ENCODE measurements at places on chromosomes 12 and 14. TPM values are rescaled to one million over a fixed set of nuclear protein-coding genes. Genes with fewer than 3 reads are reported as not detected.

DNA sequence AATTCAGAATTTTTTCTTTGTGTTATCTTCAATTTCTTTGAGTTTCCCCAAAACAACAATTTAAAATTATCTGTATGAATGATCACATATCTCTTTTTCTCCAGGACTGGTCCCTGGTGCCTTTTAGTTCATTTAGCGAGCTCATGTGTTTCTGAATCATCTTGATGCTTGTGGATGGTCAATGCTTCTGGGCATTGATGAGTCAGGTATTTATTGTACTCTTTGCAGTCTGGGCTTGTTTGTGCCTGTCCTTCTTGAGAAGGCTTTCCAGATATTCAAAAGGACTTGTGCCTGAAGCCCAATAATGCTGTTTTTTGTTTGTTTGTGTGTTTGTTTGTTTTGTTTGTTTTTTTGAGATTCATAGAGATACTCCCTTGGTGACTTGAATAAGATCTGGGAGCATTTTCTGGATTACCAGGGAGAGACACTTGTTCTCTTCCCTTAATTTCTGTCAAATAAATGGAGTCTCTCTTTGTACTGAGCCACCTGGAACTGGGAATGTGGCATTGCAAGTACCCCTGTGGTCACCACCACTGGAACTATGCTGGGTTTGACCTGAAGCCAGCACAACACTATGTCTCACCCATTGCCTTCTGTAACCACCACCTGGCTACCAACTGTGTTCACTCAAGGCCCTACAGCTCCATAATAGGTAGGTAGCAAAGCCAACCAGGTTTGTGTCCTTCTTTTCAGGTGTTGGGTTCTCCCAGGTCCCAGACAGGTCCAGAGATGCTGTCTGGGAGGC, 56.3 kb downstream of the SLC6A15 start:
- DNase-seq = no peak

GRCh38 chr12:27133022-27133590, 50.7 kb upstream of the C12orf71 start:
- DNase-seq = no peak

DNA sequence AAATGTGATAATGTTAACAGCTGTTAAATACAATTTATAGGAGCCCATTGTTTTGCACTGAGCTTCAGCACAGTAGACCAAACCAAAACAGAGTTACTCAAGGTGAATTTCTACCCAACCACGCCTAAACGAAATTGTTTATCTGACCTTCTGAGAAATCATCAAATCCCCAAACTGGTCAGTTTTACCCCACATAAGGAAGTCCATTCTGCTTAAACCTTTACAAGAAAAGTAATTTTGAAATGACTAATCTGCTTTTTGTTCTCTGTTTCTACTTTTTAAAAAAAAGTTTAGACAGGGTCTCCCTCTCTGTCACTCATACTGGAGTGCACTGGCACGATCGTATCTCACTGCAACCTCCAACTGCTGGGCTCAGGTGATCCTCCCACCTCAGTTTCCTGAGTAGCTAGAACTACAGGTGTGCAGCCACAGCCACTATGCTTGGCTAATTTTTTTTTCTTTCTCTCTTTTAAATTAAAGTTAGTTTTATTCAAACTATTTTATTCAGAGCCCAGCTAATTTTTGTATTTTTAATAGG, 1.4 kb upstream of the RNF10 start:
- no peak for DNase-seq

GRCh38 chr14:74949191-74949601, 6.2 kb downstream of the PGF start:
- no peak for DNase-seq

DNA sequence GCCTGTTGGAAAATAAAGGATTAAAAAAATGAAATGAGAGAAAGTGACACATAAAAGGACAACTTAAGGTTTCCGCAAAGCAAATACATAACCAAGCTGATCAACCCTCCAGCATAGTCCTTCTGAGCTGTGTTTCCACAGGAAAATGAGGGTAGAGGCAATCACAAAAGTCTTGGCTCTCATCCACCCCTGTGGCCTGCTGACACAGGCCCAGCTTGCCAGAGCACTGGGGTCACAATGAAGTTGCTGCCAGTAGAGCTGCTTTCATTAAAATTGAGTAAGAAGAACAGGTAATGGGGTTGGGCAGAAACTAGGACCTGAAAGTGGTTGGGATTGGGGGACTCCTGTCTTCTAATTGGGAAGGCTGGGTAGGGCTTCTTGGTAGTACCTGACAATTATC, 65.9 kb downstream of the RERG start:
- DNase-seq = no peak

DNA sequence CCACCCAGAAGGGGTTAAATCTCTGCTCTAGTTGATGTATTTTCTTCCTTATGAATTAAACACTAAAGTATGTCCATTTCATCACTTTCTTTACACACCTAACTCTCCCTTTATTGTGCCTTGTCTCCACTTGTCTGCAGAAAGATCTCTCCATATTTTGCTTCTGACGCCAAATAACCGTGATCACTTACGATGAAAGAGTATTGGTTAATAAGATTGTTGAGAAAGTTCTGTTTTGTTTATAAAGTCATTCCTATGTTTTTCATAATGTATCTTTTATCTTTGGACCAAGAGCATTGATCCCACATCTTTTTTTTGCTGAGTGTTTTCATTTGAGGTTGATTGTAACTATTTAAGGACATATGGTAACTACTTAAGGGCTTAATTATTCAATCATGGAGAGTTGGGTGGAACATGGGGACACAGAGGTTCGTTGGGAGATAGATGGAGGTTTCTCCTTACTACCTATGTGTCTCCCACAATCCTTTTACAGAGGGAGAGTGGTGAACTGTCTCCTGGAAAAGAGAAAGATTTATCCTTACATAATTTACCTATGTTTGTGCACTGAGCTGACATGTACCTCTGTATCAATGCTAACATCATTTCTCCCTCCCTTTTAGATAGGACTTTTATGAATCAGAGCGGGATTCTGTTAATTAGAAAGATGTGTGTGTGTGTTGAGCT, 120.7 kb upstream of the SLC38A2 start:
- DNase-seq = peak; percentile 44

DNA sequence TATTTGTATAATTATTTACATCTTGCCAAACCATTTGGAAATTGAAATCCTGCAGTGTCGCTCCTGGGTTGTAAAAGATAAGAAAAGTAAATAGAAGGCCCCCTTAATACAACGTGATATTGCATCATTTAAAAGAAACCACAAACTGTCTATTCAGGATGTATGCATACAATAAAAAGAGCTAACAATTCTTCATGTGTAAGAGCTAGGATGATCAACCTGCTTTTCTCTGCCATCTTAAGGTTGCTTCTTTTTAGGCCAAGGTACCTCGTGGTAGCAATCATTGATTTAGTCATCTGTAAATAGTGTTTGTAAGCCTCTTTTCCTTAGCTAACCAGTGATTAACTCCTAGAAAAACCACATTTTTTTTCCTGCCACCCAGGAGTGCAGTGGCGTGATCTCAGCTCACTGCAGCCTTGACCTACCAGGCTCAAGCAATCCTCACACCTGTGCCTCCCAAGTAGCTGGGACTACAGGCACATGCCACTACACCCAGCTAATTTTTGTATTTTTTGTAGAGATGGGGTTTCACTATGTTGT, 3.3 kb upstream of the USP44 start:
- DNase-seq = no peak

GRCh38 chr12:66453120-66453519, 150.8 kb downstream of the HELB start:
- no peak for DNase-seq

GRCh38 chr12:99544457-99544856, 103.1 kb upstream of the GARIN6 start:
- DNase-seq = no peak

- no peak for DNase-seq
Observed at GRCh38 chr12:13580206-13580605, 383.7 kb downstream of the EMP1 start.

GRCh38 chr12:8780389-8780788, 42.0 kb upstream of the A2ML1 start:
- peak; percentile 29 for DNase-seq

DNA sequence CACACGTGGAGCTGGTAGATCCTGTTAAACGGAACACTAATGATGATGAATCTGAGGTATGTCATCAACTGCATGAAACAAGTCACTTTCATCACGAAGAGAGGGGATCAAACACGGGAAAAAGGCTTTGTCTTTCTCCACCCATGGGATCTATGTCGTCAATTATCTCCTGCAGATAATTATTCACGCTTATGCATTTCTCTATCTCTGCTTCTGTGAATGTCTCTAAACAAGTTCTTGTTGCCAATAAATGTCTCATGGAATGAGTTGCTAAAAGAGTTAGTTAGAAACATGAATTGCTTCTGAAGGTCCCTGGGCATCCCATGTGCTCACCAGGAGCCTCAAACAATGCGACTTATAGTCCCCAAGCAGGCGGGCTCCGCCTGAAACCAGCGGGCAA, 1228.2 kb upstream of the TMEM132C start:
- no peak for DNase-seq

DNA sequence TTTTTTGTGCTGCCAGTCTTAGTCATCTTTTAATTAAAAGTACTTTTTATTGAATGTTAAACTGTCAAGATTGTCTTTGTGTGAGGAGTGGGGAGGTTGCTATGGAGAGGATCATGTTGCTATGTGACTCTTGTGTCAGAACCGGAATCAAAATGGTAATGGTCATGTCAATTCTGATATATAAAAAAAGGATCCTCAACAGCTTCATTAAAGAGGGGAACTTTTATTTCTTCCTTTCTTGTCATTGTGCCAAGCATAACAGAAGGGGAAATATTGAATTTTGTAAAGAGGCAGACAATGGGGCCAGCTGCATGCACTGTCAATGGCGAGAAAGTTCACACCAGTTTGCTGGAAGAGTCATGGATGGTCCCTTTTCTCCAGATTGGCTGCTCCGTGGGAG, 564.8 kb downstream of the VRK1 start:
- no peak for DNase-seq

DNA sequence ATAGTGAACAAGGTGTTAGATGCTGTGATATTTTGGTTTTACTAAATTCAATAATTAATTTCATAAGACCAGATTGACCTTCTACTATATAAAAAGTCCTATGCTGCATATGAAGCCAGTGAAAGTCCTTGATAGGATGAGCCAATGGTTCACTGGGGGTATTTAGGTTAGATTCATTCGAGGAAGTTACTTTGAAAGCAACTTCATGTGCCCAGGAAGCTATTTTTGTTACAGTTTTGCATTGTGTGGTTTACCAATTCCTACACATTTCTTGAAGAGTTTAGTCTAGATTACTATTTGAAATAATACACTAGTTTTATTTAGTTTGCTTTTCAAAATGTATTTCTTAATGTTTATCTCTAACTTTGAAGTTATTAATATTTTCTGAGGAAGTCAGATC, 58.5 kb upstream of the RMST start:
- DNase-seq = no peak

GRCh38 chr14:89806451-89806850, 148.1 kb downstream of the EFCAB11 start:
- DNase-seq = no peak

DNA sequence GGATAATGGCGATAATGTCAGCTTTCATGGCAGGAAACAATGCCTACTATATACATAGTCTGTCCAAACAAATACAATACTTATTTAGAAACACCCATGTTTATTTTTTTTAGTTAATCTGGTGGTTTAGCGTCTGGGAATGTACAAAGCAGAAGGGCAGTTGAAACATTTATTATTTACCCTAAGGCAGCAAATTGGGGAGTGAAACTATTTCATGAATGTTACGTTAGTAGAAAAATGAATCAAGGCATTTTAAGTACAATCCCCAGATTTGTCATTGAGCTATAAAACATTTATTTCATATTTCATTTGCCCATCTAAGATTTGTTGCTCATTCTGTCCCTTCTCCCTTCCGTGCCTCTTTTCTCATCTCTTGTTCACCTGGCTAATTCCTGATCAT, 87.1 kb upstream of the ATF1 start:
- DNase-seq = no peak

GRCh38 chr12:630656-631632, 32.3 kb downstream of the NINJ2 start:
- DNase-seq = no peak

- DNase-seq = peak; percentile 12
Observed at GRCh38 chr14:79352076-79352630, 859.2 kb downstream of the DIO2 start.

- DNase-seq = no peak
Observed at GRCh38 chr12:57441846-57442427, 7.4 kb downstream of the INHBC start.

- DNase-seq = no peak
Observed at GRCh38 chr14:82388488-82388887, 854.8 kb upstream of the SEL1L start.

GRCh38 chr14:50061664-50062437, 54.5 kb downstream of the VCPKMT start:
- DNase-seq = peak; percentile 79

DNA sequence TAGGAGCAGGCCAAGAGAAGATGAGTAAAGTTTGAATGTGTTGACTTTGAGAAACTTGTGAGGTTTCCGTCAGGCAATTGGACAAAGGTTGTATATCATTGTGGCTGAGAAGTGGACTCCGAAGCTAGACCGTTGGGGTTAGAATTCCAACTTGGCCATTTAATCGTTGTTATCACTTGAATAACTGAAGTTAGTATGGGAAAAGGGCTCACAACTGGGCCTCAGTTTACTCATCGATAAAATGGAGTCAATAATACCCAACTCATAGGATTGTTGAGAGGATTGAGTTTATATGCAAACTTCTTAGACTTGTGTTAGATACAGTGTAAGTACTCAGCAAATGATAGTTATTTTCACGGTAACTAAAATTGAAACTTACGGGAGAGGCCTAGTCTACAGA, 846 bp downstream of the SLIRP start:
- no peak for DNase-seq

- no peak for DNase-seq
Observed at GRCh38 chr14:96901227-96901626, 104.0 kb downstream of the VRK1 start.

- DNase-seq = peak; percentile 86
Observed at GRCh38 chr14:50335989-50336824, 24.1 kb downstream of the DMAC2L start.

- DNase-seq = no peak
Observed at GRCh38 chr14:34110531-34110930, 159.7 kb upstream of the EGLN3 start.

- DNase-seq = peak; percentile 86
Observed at GRCh38 chr12:24226745-24227350, 277.4 kb upstream of the SOX5 start.

DNA sequence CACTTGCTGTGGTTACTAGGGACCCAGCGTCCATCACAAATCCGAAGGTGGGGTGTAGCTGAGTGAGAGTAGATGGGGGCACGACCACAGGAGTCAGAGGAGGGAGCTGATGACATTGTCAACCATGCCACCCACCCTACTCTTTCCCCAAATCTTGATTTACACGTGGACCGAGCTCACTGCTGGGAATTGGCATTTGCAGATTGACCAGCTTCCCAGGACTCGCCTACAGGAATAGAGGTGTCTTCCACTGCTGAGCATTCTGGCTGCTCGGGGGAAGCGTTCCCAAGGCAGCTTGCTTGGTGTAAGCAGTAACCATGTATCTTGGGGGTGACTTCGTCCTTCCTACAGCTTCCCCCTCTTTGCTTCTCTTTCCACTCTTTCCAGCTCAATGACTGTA, 353 bp upstream of the PTPRR start:
- DNase-seq = no peak

The IKZF4 gene
- 3.5 TPM for total RNA-seq

The GPRC5D gene
- total RNA-seq = not detected

The REC8 gene
- 4.2 TPM for total RNA-seq

The GALNT8 gene
- under 0.01 TPM for total RNA-seq

The LRIG3 gene
- total RNA-seq = 97.2 TPM

The SLCO1B1 gene
- total RNA-seq = not detected

The SERPINA5 gene
- total RNA-seq = not detected

The SLC38A4 gene
- 11.0 TPM for total RNA-seq

The KCNK10 gene
- not detected for total RNA-seq

The EXOC3L4 gene
- total RNA-seq = under 0.01 TPM

The BICDL1 gene
- total RNA-seq = 1.7 TPM

All from fibroblast of villous mesenchyme (primary cell).